ENCODE measurements at places on chromosomes 5 and 9.

- no peak for DNase-seq
Observed at GRCh38 chr5:82707741-82708140, 369.5 kb downstream of the TMEM167A start.

DNA sequence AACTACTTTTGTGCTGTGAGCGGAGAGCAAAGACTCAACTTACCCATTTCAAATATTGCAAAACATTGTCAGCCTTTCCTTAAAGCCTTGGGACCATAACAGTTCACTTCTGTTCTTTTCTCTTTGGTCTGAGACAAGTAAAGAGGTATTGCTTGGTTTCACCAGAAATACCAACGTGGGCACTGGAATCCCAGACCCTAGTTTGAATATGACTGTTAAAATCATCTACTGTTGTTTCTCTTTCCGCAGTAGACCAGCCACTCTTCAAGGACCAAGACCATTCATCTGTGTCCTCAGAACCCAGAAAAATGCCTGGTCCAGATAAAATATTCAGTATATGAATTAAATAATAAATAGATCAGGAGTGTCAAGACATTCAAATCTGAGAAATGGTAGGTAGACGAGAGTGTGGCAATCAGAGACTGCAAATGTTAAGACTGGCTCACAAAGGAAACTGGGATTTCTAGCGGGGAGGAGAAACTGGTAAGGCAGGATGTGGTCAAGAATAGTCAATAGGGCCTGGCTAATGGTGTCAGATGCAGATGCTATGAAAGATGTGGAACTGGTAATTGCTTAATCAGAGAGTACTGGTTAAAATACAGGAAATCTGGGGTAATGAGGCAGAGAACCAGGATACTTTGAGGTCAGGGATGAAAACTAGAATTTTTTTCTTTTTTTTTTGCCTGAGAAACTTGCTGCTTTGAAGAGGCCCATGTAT lies 82.1 kb upstream of the IL33 start:
- no peak for DNase-seq

DNA sequence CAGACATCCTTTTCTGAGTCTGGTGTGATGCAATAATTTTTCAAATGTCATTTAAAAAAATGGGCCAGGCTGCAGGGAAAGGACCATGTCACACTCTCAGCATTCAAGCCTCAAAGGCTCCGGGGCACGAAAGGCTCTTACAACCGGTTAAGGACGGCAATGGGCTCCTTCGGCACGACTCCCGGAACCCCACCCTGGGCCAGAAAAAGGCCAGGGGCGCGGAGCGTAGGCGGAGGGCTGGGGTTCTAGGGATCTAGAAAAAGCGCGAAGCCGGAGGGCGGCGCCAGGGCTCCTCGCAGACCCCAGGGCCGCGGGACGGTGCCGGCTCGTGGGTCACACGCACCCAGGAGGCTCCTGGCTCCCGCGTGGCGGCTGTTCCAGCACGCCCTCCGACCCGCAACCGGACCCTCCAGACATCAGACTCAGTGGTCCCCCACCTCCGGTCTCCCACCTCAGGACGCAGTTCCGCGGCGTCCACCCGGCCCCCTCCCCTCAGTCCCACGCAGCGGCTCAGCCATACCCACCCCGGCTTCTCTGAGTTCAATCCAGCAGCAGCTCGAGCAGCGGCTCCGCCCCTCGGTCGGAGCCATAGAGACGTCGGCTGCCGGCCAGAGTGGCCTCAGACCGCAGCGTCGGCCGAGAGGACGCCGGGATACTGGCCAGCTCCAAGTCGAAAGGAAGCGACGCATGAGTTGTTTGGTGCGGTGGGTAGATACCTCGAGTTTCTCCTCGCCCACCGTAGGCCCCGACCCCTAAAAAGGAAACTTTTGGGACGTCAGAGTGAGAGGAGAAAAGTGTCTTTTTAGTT lies at the start of gene TMEM267:
TSS of gene TMEM267 (minus strand) at position 568 of the 808 bp plus-strand sequence. CDS start 29,896 bp downstream, outside the sequence.
- DNase-seq = peak; percentile 84

DNA sequence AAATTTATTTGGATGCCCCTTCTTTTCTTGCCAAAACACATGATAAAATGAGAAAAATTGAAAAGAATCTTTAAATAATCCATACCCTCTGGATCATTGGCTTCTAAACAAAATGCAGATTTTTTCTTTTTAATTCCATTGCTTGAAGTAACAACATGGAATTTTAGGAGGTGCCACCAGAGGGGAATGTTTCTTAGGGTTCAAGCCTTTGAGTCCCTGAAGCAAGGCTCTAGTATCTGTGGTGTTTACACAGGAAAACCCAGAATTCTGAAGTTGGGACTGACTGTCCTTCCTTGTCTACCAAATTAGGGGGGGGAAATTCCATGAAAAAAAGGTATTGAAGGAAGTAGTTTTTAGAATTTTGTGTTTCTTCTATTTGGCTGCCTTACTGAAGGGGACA lies 69.4 kb downstream of the LMNB1 start:
- DNase-seq = no peak

GRCh38 chr5:158698023-158698639 lies 401.6 kb downstream of the EBF1 start:
- DNase-seq = no peak

DNA sequence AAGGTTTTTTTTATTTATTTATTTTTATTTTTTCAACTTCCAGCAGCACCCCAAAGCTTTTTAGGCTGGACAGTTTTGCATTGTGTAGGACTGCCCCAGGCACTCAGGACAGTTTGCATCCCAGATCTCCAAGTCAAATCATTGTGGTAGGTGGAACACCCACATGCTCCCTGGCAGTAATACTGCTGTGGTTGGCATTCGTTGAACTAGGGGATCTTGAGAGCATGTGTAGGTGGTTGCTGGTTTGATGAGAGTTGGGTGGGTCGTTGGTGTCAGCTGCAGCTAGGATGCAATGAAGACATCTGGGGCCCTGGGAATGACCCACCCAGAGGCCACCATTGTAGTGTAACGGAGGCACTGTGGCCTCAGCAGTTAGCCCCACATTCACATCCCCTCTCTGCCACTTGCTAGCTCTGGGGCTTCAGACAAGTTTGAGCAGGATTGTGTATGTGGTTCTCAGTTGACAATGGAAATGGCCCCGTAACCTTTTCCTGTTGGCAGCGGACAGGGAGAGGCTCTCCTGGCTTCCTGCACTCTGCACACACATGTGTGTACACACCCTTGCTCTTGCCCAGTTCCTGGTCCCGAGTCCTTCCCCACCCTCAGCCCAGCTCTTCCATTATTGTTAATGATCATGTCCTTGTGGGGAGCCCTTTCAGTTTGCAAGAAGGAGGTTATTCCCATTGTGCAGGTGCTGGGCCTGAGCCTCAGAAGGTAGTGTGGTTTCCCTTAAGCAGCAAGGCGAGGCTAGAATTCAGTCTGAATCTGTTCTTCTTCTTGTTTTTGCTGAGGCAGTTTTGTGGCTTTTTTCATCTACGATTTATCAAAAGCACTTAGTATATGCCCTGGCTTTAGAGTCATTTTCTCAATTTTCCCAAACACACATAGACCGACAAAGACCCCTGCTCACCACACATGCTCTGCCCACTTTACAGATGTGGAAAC lies 46.5 kb downstream of the PPARGC1B start:
- no peak for DNase-seq

DNA sequence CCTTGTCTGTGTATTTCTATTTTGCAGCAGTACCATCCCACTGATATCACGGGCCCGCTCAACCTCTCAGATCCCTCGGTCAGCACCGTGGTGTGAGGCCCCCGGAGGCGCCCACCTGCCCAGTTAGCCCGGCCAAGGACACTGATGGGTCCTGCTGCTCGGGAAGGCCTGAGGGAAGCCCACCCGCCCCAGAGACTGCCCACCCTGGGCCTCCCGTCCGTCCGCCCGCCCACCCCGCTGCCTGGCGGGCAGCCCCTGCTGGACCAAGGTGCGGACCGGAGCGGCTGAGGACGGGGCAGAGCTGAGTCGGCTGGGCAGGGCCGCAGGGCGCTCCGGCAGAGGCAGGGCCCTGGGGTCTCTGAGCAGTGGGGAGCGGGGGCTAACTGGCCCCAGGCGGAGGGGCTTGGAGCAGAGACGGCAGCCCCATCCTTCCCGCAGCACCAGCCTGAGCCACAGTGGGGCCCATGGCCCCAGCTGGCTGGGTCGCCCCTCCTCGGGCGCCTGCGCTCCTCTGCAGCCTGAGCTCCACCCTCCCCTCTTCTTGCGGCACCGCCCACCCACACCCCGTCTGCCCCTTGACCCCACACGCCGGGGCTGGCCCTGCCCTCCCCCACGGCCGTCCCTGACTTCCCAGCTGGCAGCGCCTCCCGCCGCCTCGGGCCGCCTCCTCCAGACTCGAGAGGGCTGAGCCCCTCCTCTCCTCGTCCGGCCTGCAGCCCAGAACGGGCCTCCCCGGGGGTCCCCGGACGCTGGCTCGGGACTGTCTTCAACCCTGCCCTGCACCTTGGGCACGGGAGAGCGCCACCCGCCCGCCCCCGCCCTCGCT lies 1.9 kb downstream of the LRRC26 start:
- peak; percentile 75 for DNase-seq

- no peak for DNase-seq
Observed at GRCh38 chr5:133889271-133889905, 79.0 kb downstream of the C5orf15 start.

DNA sequence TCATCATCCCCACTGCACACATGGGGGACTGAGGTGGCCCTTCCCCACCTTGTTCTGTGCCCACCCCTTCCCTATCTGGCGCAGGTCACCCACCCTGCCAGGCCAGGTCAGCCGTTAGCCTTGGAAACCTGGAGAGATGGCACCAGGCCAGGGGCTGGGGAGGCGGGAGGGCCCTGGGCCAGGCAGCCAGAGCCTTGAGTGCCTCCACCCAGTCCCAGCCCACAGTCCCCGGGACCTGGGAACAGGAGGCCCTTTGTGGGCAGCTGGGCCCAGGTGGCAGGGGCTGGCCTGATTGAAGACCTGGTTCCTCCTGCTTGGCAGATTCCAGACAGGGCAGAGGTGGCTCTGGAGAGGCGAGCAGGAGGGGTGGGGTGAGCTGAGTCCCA lies 70.6 kb downstream of the LRSAM1 start:
- no peak for DNase-seq

DNA sequence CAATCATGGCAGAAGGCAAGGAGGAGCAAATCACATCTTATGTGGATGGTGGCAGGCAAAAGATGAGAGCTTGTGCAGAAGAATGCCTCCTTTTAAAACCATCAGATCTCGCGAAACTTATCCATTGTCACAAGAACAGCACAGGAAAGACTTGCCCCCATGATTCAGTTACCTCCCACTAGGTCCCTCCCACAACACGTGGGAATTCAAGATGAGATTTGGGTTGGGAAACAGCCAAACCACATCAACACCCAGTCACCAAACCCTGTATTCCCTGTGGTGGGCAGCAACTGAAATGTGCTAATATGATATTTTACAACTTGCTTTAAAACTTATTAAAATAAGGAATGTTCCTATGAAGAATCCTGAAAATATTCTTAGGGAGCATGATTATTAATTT lies 54.2 kb downstream of the RASGRF2 start:
- DNase-seq = no peak

DNA sequence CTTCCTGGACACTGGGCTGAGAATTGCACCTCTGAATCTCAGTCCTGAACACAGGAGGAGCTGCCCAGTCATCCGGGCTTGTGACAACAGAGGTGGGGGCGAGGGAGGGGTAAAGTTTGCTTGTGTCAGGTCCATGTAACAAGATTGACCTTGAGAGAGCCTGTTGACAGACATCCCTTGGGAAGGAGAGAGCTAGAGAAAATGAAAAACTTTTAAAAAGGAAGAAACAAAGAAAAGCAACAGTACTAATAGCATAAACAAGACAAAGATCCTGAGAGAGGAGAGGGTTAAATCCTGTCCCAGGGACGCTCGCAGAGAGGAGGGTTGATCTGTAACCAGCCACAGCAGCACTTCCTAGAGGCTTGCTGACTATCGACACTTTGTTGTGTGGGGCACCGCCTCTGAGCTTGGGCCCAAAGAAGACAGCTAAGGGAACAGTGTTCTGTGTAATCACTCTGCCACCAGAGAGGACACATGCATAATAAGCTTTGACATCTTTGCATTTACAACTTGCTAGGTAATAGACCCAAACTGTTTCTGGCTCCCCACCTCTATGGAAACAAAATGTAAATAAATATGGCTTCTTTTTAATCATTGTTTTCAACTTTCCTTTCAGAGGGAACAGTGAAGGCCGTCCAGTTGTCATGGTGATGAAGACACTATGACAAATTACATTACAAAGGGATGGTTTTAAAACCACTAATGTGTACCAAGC lies 363.7 kb downstream of the CSNK1G3 start:
- DNase-seq = no peak
